ENCODE measurements at places on chromosomes 12 and 14.

- no peak for DNase-seq
Measured at GRCh38 chr12:103778781-103779180, 62.3 kb downstream of the NT5DC3 start.

DNA sequence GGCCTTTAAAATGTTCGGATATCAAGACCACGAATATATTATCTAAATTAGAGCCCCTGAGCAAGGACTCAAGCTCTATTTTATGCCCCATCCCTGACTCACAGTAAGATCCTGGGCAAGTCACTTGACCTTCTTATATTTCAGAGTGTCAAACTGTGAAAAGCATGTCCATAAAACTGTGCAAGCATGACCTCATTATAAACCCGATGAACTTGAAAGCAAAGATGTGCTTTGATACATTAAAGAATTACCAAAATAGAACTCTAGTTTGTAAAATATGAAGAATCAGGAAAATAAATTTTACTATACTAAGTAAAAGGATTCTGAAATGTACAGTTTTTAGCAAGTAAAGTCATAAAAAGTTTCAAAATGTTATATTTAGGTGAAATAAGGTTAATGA, 2.9 kb upstream of the CALM1 start:
- no peak for DNase-seq

GRCh38 chr12:93135286-93136239, 206.5 kb upstream of the EEA1 start:
- no peak for DNase-seq

GRCh38 chr14:35688126-35688826, 120.8 kb downstream of the RALGAPA1 start:
- no peak for DNase-seq

GRCh38 chr12:113474635-113475436, 3.2 kb upstream of the LHX5 start:
- DNase-seq = no peak

GRCh38 chr14:100079726-100080005, 14.4 kb downstream of the EVL start:
- no peak for DNase-seq

DNA sequence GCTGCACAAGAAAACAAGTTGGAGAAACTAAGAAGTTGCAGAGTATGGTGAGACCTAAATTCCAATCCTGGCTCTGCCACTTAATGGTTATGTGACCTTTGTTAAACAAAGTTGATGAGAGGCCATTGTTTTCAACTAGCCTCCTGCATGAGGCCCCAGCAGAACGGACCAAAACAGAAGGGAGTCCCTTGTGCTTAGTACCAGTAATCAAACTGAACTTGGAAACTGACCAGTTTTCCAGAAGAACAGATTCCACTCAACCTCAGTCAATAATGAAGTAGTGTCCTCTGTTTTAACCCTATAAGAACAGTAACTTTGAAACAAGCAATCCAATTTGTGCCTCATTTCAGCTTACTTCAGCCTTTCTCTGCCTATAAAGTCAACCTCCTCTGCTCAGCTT, 69.9 kb downstream of the C12orf56 start:
- no peak for DNase-seq

DNA sequence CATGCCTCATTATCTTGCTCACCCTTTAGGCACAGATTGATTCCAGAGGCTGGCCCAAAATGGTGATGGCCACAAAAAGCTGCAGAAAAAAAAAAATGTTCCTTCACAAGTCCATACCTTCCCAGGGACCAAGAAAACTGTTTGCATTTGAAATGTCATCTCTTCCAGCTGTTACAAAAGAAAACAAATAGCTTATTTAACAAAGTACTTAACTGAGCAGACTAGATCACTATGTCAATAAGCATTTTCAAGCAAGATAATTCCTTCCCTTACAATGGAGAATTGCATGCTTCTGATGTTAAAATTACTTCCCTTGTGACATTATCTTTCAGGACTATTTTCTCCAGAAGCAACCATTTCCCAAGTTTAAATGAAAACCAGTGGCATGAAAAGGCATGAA, 377.9 kb upstream of the KITLG start:
- DNase-seq = no peak

GRCh38 chr12:104524034-104524832, 67.5 kb downstream of the CHST11 start:
- DNase-seq = no peak

GRCh38 chr12:29320295-29321085, 60.5 kb downstream of the ERGIC2 start:
- no peak for DNase-seq

DNA sequence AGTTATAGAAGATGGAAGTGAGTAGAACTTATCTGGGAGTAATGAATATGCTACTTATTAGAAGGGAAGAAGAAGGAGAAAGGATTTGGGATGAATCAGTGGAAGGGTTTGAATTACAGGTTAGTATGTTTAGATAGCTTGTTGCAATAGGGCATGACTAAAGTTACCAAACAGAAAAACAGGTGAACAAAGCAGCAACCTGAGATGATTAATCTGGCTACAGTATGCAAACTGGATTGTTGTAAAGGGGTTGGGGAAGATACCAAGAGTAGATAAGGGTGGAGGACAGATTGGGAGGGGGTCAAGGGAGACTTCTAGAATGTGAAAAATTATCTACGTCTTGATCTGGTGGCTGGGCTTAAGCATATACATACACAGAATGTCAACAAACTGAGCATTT, 73.4 kb upstream of the CLEC14A start:
- DNase-seq = no peak

- no peak for DNase-seq
Measured at GRCh38 chr12:50625029-50625925, 120.5 kb downstream of the DIP2B start.

DNA sequence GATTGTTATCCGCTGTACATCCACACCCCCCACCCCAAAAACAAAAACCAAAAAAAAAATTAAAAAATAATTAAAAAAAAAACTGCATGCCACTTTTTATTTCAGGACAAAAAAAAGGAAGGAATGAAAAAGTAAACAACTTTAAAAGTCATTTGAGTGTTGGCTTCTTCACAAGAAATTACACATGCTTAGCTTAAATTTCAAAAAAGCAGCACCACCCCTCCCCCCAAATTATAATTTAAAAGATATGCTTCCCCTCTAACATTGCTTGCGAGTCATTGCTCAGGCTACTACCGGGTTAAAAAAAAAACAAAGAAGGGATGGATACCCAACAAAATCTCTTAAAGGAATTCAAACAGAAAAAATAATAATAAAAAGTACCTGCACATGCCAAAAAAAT, 98.5 kb downstream of the BCL11B start:
- no peak for DNase-seq

DNA sequence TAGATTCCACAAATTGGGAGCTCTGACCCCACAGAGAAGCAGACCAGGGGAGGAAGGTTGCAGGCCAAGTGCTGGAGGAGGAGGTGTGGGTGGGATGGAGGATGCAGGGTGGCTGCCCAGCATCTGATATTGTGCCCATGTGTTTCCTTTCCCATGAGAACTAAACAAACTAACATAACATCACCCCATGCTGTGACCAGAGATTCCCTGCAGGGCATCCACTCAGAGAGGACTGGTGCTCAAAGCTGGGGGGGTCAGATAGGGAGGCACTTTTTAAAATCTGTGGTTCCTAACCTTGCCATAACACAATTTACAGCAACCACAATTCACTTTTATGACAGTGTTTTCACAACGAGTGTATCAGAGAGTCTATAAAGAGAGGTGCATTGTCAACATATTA, 1277.6 kb downstream of the AACS start:
- DNase-seq = no peak

DNA sequence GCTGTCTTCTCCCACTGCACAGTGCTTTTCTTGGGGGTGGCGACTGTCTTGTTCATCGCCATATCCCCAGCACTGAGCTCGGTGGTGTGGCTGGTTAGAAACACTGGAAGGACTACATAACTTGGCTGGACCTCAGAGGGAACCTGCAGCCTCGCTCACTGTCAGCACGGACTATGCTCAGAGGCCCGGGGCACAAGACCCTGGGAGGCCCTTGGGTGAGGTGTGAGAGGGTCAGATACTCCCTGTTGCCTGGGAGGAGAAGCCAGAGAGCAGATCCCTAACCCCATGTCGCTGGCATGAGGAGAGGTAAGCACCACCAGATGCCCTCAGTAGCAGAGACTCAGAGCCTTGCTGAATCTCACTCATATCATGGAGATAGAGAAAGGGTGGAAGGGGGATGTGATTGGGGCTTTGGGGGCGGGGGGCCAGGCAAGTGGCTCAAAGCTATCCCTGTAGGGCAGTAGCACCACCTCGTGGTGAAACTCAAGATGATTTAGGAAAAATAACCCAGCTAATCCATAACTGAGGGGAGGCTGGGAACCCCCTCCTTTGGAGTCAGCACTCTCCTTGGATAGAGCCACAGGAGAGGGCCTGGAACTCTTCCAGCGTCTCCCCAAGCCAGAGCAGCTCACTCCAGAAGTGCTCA, 18.7 kb upstream of the HDAC7 start:
- peak; percentile 39 for DNase-seq

DNA sequence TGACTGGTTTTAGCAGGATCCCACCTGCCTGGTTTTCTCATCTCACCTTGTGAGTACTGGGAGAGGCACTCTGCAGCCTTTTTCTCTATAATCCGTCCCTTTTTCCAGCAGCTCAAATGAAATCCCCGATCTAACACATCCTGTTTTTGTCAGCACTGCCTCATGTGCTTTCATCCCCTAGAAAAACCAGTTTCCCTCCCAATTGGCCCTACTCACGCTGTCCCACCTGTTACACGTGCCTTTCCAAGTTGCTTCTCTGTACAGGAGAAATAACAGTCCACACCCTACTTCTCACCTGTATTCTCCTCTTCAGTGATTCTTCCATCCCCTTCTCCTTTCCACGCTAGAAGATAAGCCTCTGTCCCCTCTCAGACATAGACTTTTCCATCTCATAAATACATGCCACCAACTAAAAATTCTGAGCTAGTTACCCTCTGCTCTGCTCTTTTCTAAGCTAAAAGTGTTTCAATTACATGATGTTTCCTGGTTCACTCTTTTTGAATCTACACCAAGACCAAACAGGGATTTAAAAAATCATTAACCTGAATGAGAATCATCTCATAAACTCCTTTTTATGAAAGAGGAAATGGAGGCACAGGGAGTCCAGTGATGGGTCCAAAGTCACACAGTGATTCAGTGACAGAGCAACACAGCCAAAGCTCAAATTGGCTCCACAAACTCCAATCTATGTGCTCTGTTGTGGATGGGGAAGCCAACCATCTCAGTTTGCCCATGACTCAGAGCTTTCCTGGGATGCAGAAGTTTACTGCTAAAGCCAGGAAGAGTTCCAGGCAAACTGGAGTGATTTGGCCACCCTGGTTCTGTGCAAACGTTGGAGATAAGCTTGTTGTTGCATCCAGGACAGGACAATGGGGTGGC, 240.0 kb upstream of the TMEM132C start:
- no peak for DNase-seq

DNA sequence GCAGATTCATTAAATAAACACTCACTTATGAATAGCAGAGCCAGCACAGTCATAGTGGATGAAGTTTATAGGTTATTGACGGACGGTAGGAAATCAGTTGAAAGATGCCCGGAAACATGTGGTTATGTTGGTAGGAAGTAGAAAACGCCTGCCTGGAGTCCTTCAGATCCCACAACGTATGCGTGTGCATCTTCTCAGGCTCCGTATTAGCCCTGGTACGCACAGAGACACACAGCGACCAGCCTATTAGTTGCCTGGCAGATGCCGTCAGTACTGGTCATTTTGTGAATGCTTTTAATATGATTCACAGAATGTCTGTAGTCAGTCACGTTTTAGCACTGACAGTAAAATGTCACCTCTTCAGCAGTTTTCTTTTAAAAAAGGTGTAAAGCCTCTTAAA, 196.4 kb downstream of the RGS6 start:
- no peak for DNase-seq

GRCh38 chr12:107320929-107321631, 227.7 kb upstream of the CRY1 start:
- no peak for DNase-seq

DNA sequence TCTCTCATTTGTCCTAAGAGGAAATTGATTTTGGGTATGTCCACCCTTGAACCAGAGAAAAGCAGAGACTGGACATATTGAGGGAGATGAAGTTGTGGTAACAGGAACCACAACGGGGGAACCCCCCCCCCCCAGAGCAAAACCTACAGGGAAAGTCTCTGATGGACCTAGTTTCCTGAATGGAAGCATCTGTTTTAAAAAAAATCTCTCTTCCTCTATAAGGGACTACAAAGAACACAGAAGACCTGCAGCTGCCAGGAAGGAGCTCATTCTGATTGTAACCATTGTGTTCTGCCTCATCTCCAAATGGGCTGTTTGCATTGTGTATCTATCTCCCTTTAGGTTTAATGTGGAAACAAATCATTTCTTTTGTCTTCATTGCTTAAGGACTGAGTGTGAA, 13.4 kb downstream of the C1S start:
- DNase-seq = no peak

DNA sequence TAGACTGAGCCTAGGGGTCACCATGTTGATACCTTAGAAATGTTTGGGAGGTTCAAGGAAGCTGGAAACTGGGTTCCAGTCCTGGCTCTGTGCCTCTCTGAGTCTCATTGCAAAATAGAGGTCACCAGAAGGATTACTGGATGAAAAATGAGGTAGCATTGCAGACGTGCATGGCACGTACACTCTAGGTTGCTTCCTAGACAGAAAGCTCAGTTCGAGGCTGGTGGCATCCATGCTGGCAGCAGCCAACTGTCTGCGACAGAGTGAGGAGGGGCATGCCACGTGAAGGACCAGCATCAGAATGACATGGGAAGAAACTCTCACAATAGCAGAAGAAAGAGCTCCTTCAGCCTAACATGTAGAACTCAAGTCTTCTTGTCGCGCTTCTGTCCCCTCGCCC, 4.6 kb upstream of the CYP46A1 start:
- no peak for DNase-seq

DNA sequence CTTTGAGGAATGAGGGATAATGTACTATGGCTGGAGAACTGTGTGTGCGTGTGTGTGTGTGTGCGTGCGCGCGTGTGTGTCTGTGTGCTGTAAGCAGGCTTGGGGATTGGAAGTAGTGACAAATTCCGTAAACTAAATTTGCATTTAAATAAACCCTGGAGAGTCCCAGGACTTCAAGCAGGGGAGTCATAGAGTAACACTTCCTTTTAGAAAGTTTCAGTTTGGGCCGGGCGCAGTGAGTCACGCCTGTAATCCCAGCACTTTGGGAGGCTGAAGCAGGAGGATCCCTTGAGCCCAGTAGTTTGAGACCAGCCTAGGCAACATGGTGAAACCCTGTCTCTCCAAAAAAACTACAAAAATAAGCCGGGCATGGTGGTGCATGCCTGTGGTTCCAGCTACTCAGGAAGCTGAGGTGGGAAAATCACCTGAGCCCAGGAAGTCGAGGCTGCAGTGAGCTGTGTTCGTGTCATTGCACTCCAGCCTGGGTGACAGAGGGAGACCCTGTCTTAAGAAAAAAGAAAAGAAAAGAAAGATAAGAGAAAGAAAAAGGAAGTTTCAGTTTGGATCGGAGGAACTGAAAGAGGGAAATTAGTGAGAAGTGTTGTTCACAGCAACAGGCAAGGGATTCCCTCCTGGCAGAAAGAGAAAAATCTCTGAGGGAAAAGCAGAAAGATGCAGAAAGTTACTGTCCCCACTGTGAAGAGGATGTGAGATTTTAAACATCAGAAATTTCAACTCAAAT, 222.7 kb upstream of the SOX5 start:
- no peak for DNase-seq

- no peak for DNase-seq
Measured at GRCh38 chr14:100018482-100018881, 46.7 kb upstream of the EVL start.

GRCh38 chr12:208813-209212, 5.1 kb downstream of the SLC6A12 start:
- DNase-seq = no peak

- DNase-seq = peak; percentile 53
Measured at GRCh38 chr12:132084621-132085290, 59.4 kb downstream of the DDX51 start.

GRCh38 chr12:118537481-118537917, 161.1 kb downstream of the SUDS3 start:
- no peak for DNase-seq
